ENCODE measurements at places on chromosomes 6 and 20.

DNA sequence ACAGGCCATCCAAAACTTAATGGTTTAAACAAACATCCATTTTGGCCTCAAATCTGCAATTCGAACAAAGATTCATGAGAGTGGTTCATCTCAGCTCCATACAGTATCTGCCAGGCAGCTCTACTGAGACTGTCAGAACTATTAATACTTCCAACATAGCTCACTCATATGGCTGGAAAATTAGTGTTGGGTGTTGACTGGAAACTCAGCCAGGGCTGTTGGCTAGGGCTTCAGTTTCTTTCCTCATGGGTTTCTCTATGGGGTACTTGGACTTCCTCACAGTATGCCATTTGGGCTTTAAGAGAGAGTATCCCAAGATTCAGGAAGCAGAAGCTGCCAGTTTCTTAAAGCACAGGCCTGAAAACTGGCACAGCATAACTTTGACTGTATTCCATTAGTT lies 240.3 kb downstream of the TPBG start:
- DNase-seq, result peak; percentile 53

GRCh38 chr20:20856956-20857355 lies 144.5 kb upstream of the RALGAPA2 start:
- no peak for DNase-seq

DNA sequence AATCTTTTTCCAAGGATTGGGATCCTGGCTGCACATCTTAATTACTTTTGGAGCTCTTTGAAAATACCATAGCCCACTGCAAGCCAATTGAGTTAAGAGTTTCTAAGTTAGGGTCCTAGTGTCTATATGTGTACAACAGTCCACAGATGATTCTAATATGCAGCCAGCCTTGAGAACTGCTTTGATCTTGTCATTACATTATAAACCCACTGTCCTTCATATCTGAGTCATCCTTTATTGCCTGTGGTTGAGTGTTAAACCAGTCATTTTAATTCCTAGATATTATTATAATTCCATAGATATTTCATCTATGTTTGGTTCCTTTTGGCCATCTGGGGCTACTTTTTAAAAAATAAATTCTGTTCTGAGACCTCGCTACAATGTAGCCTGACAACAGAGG lies 24.1 kb downstream of the MCM8 start:
- no peak for DNase-seq

- no peak for DNase-seq
Observed at GRCh38 chr6:169787797-169788196, 36.4 kb downstream of the ERMARD start.

DNA sequence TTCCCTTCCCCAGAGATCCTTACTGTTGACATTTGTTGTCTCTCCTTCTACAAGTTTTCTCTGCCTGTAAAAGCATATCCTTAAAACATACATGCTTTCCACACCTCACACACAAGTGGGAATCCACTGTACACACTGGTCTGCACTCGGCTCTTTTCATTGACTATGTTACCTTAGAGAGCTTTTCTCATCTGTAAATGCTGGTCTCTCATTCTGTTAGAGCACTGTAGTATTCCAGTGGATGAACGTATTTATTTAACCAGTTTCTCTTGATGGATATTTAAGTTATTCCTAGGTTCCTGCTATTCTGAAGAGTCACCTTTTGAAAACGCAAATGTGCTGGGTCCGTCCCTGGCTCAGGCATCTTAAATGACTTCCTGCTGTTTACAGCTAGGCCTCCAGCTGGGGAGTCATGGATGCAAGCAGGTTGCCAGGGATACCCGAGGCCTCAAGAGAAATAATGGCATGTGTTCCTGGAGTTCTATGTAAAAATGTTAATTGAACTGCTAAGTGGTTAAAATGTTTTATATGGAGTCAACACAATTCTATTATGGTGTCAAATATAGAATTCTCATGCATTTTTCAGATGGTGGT lies 61.1 kb upstream of the TGM3 start:
- no peak for DNase-seq

- no peak for DNase-seq
Observed at GRCh38 chr20:16712511-16712947, 17.3 kb upstream of the SNRPB2 start.

DNA sequence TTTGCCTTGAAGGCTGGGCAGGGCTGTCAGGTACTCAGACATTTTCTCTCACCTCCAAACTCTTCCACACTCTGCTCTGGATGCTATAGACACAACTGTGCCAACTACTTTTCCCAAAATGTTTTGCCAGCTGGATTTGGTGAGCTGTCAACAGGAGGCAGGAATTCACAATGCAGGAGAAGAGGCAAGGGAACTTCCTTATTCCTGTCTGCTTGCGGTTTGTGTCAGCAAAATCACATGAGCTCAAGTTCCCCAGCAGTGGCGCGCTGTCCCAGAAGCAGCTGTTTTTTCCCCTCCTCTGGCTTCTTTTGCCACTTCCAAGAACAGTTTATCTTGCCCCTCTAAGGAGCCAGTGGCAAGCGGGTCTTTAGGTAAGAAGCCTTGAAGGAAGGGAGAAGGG lies 608.2 kb downstream of the PRKN start:
- peak; percentile 44 for DNase-seq

- DNase-seq, result no peak
Observed at GRCh38 chr6:16313732-16314131, 75.3 kb downstream of the GMPR start.

DNA sequence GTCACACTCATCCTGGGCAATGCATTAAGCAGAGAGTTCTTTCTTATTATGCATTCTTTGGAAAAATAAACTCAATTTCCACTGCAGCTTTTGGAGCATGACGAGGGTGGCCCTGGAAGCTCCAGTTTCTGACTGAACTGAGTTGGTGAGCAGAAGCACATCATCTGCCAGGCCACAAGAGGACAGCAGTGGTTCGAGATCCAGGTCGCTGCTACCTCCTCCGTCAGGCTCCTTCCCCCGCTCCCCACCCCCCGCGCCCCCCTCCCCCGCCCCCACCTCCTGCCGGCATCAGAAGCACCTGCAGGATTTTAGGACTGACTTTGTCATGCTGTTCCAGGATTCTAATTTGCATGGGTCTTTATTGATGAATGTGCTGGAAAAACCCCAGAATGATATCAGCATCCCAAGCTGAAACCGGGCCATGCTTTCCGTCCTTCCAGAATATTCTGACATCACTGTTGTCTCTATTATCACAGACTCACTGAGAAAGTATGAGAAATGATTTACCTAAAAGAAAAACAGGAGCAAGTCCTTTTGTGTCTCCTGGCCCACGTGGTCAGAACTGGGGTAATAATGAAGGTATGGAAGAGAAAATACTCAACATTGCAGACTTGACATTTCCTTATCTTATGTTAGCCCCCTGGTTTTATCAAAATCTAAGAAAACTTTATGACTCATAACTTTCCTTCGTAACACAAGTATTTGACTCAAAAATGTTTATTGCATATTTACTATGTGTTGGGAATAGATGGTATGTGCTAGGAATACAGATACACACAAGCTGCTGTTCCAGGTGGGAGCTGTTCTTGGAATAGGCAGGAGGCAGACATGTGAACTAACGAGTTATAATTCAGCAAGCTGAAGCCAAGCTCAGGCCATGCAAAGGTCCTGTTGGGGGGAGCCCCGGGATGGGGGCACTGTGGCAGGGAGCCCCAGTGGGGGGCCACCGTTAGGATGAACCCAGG lies 220.2 kb upstream of the EXOC2 start:
- peak; percentile 60 for DNase-seq

GRCh38 chr20:8515810-8516435 lies 383.9 kb downstream of the PLCB1 start:
- no peak for DNase-seq

DNA sequence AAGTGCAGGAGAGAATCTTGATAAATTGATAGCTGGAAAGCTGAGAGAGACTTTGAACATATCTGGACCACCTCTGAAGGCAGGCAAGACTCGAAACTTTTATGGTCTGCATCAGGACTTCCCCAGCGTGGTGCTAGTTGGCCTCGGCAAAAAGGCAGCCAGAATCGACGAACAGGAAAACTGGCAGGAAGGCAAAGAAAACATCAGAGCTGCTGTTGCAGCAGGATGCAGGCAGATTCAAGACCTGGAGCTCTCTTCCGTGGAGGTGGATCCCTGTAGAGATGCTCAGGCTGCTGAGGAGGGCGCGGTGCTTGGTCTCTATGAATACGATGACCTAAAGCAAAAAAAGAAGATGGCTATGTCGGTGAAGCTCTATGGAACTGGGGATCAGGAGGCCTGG lies 4.6 kb upstream of the CDKN1A start:
- DNase-seq, result no peak

DNA sequence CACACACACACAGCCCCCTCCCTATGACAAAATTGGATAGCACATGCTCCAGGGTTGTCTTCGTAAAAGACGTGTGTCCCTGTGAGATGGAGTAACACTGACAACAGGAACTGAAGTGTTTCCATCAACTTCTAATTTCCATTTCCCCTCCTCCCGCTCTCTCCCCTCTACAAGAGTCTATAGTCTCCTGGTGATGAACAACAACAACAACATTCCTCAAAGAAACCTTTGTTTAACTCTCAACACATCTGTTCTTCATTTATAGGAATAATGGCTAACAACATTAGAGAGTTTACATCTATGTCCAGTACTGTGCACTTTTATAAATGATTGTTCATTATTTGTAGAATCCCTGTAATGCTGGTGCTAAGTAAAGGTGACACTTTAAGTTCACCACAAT lies 205.8 kb upstream of the SSTR4 start:
- peak; percentile 11 for DNase-seq

GRCh38 chr6:105120570-105120969 lies 59.2 kb downstream of the POPDC3 start:
- DNase-seq, result no peak

GRCh38 chr6:154106251-154106650 lies 67.2 kb downstream of the OPRM1 start:
- no peak for DNase-seq

DNA sequence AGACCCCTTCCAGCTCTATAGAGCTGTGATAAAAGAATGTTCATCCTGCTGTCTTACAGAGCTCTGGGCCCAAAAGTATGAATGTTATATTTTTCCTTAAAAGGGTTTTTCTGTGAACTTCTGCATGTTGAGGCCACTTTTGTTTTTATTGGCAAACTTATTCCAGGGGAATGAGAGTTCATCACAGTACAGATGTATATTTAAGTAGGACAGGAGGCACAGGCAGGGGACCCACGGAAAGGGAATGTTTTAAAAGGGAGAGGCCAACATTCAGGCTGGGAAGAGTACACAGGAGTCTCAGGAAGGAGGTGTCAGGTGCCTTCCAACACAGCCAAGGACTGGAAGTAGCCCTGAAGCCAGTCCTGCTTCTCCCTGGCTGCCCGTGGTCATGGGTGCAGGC lies 148.4 kb downstream of the EYA2 start:
- no peak for DNase-seq

DNA sequence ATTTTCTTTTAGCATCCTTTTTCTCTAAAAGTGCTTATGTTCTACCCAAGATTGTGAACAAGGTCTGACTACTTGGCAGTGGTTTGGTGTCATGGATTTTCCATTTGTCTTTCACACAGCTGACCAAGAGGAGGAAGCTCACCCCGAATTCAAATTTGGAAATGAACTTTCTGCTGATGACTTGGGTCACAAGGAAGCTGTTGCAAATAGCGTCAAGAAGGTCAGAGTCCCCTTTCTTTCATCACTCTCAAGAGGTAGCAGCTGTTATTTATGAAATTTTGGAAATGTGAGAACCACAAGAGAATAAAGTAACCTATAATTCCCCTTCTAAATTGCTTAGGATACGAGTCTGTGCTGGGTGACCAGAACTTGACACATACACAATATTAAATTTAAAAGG lies 113.0 kb upstream of the LAMP5 start:
- DNase-seq, result no peak

DNA sequence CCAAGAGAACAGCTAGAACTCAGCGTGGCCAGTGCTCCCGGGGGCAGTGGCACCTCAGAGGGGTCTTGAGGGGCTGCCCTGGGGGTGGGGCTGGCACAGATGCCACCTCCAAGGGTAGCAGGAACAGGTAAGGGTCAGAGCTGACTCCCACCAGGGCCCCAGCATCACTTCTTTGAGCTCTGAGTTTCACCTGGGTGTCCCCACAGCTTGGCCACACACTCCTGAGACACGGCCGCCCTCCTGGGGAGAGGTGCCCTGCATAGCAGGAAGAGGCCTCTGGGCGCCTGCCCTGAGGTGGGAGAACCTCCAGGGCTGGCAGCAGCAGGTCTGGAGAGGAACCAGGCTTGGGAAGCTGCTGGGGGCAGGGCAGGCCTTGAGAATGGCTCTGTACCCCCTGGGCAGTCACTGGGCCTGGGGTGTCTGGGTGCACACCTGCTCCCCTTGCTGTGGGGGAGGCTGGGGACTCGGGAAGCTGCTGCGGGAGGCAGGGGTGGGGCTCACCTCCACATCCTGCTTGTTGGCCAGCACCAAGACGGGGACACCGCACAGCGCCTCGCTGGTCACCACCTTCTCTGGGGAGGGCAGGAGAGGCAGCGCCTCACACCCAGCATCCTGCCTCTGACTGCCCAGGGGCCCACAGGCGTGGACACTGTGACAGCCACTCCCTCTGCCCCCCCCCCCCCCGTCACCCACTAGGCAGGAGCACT lies 5.0 kb downstream of the TNFRSF6B start:
- no peak for DNase-seq

DNA sequence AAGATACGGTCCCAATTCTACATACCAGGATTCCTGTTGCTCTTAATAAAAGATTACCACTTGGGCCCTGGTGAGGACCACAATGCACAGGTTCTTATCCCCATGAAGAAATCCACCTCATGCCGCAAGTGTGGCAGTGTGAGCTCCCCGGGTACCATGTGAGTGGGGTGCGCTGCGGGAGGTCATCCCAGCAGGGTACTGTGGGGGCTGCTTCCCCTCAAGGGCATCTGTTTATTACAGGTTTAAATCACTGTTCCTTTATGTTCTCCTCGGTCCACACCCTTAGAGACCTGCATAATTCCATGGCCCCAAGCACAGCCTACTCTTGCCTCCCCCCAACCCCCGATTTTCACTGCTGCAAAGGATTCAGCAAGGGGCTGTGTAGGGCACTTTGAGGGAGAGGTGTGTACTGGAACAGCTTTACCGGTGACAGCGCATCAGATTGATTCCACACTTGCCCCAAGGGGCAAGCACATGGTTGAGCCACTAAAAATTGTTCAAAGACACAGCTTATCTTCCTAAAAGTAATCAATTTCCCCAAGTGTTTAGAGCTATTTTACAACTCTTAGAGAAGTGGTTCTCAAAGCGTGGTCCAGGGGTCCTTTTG lies 6.2 kb downstream of the DIDO1 start:
- no peak for DNase-seq

DNA sequence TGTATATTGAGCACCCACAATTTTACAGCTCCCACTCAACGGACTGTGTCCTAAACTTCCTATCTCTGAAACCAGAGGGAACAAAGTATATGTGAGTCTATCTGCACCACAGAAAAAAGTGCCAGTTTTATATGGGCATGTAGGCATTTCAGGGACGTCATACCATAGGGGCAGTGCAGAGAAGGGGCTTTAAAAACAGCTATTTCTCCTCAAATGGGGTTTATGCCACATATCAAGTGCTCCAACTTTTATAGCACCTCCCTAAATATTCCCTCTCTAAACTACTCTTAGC lies 28.9 kb upstream of the ASF1A start:
- no peak for DNase-seq

DNA sequence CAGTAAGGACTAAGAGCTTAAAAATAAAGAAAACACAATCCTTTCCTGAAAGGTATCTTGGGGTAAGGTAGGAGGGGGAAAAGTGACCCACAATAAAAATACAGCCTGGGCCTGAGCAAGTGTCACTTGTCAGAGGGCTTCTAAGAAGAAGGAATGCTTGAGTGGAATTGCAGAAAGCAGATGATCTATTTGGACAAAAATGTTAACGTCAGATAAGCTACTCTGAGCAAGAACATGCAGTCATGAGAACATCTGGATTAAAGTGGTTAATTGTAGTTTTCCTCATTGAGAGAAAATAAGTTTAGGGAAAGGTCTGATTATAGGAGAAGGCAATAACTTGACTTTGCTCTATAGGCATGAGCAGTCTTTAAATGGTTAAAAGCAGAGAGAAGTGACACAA lies 581.9 kb downstream of the HTR1B start:
- DNase-seq, result no peak

Measured in right forelimb (tissue), 1 donor.